ENCODE measurements at places on chromosomes 5 and 9.

DNA sequence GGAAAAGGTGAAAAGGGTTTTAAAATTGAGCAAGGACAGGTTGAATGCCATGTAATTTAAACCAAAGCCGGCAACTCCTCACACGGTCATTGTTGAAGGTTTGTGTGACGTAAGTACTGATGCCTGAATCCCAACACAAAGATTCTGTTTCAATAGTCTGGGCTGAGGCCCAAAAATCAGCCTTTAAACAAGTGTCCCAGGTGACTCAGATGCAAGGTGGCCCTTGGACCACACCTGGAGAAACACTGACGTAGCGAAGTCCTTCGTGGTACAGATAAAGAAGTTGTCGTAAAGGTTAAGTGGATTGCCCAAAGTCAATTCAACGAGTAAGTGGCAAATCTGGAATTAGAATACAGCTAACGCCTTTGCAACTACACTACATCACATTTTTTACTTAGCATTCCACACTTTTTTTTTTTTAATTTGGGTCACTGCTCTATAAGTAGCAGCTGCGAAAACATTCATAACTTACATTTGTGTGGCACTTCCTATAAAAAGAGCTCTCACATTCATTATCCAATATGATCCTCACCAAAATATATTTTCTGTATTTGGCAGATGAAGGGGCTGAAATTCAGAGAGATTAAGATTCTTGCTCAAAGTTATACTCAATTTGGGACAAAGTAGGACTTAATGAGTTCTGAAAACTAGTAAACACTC lies 111.3 kb downstream of the LPAR1 start:
- DNase-seq: no peak

DNA sequence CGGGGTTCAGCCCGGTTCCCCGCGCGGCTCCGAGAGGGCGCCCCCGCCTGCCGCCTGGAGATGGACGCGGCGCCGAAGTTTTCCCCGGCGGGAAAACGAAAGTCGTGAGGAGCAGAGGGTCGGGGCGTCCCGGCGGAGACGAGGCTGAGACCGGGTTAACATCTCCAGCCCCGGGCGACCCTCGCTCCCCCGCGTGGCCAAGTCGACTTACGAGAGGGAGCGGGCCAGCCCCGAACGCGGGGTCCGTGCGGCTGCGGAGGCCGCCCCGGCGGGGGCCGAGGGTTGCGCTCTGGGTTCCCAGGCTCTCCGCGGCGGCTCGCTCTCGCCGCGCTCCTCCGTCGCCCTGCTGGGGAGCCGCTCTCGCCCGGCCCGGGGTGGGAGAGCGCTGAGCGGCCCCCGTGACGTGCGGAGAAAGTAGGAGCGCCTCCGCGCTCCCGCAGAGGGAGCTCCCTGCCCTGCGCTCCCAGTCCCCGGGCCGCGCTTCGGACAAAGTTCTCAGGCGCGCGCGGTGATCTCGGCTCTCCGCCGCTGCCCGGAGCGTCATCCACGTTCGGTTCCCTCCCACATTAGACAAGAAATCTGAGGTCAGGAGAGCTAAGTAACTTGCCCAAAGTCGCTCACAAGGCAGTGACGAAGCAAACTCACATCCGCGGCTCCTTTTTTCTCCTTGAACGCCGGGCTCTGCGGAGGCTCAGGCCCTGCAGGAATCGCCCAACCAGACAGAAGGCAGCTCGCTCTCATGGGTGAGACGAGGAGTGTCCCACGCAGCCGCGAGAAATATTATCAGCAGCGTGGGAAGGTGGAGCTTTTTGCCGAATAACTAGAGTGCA lies 1.2 kb upstream of the GCNT4 start:
- peak; percentile 90 for DNase-seq

- DNase-seq: no peak
These were observed 2.6 kb downstream of the IL5 start for GRCh38 chr5:132540764-132541163.

DNA sequence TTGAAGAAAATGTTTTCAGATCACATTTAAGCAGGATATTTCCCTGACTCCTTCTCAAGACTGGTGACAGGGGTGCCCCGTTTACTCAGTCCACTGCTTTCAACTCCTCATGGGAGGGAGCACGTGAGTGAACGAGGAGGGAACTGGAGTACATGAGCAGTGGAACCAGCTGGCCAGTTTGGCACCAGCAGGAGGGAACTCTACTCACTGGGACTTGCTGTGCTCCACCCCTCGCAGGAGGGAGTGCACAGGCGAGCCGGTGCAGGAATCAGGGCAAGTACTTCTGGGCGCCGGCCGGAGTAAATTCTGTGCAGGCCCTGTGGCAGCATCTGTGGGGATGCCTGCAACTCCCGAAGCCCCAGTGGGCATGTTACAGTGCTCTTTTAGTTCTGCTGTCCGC lies 1941.1 kb upstream of the C9orf72 start:
- DNase-seq: no peak

DNA sequence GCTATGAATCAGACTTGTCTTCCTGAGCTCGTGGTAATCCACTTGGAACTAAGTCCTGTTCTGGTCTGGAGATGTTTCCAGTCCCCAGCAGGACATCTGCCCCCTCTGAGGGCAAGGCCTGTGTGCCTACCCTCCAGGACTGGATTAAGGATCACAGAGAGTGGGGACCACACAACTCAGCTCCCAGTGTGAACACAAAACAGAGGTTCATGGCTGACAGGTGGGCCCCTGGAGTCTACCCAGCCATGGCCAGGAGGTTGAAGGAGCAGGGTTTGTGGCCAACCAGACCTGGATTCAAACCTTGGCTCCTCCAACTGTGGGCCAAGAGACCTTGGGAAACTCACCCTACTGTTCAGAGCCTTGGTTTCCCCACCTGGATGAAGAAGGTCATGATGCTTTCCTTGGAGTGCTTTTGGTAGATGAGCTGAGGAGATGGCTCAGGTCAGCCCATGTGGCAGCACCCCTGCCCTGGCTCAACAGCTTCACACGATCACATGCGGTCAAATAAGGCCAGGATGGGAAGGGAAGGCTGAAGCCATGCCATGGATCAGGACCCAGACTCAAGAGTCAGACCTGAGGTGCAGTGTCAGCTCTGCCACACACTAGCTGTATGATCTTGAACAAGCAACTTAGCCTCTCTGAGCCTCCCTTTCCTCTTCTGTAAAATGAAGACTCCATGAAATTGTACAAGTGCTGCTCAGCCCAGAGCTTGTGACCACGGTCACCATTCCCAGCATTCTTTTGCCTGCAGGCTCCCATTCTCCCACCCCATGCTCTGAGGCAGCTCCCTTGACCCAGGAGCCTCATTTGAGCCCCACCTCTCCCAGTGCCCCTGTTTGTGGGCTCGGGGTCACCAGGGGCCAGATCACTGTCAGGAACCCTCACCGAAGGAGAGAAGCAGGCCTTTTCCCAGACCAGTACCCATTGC lies 27.3 kb upstream of the ANGPTL2 start:
- DNase-seq: no peak

GRCh38 chr5:7756453-7756852 lies 94.5 kb downstream of the CFAP90 start:
- DNase-seq: no peak

DNA sequence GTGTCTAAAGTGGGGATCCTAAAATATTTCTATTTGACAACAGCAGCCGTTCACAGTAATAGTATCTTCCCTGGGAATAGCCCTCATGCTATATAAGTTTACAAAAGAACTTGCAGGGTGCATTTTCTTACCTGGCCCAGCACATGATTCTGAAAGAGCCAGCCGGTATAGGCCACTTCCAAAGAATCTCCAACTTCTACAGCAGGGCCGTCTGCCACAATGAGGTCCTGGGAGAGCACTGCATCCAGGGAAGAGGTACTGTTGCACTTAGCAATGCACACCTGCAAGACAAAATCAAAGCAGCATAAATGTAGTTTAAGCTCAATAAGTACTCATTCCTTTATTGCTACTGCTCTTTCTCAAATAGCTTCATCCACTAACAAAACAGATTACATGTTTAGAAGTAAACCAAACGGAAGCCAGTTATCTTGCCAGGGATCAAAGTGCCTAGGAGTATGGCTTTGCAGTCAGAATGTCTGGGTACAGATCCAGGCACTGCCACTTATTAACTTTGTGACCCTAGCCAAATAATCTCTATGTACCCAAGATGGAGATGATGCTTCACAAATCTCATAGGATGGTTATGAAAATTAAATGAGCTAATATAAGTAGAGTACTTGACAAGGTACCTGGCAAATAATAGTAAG lies 21.3 kb downstream of the FKBP15 start:
- DNase-seq: no peak

DNA sequence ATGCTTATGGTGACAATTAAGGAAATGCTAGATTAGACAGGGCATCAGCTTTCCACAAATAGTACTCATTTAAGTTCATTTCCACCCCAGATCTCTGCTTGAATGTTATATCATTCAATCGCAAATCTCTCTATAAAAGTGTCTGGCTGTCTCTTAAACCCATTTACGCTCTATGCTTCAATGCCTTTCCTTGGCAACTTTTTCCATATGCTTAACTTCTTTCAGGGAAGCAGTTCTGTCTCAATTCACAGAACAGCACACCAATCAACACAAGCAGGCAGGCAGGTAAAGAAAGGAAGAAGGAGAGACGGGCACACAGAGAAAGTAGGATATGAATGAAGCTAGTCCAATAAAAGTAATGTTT lies 243.1 kb downstream of the DENND1A start:
- no peak for DNase-seq

GRCh38 chr9:121670431-121670830 lies 19.0 kb downstream of the DAB2IP start:
- no peak for DNase-seq

GRCh38 chr9:134404376-134405358 lies 78.4 kb downstream of the RXRA start:
- DNase-seq: no peak

DNA sequence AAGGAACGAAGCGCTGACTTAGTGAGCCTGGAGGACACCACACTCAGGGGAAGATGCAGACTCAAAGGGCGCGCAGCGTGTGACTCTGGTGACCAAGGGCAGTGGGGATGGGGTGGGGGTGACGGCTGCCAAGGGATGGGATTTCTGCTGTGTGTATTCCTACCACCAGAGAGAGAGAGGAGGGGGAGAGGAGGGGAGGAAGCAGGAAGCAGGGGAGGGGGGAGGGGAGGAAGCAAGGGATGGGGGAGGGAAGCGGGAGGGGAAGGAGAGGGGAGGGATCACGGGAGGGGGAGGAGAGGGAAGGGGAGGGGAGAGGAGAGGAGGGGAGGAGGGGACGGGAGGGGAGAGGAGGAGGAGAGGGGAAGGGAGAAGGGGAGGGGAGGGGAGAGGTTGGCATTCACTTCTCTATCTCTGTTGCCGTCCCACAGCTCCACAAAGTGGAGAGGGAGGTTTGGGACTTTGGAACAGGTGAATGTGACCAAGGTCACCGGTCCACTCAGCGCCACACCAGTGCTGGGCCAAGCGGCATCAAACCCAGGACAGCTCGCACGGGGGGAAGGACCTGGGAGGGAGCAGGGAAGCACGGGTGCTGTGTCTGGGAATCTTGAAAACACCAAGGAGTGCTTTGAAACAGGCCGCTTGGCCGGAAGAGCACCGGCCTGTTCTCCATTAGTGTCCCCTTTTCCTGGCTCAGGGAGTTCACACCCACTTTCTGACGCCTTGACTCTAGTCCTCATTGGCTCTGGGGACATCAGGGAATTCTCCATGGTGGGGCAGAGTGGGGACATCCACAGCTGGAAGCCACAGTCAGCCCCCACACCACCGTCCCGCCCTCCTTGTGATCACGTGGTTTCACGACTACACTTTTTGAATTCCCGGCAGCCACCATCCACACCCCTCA lies 77.4 kb downstream of the VAV2 start:
- no peak for DNase-seq

GRCh38 chr5:41527201-41527779 lies 16.9 kb upstream of the PLCXD3 start:
- no peak for DNase-seq

DNA sequence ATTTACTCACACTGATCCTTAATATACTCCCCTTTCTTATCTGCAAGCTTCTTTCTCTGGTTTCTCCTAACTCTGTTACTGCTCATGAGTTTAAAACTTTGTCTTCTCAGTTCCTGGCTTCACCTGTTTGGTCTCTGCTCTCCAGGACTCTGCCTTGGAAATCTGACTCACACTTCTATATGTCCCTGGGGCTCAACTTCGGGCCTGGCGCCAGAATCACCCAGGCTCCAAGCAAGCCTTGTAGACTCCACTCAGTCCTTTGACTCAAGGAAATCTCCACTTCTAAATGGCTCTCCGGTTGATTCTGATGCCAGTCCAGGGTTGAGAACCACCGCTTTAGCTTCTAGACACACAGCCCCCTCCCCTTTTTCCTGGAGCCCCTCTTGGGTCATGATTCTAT lies 57.8 kb downstream of the TMC1 start:
- DNase-seq: peak; percentile 53

GRCh38 chr5:44387921-44388320 lies 1.3 kb downstream of the FGF10 start:
- peak; percentile 66 for DNase-seq

GRCh38 chr5:35773967-35774366 lies 82.7 kb upstream of the IL7R start:
- no peak for DNase-seq
